ENCODE measurements at places on chromosomes 13 and 19.

GRCh38 chr13:44718467-44718866 is 142.3 kb upstream of the TSC22D1 start:
- DNase-seq: no peak

DNA sequence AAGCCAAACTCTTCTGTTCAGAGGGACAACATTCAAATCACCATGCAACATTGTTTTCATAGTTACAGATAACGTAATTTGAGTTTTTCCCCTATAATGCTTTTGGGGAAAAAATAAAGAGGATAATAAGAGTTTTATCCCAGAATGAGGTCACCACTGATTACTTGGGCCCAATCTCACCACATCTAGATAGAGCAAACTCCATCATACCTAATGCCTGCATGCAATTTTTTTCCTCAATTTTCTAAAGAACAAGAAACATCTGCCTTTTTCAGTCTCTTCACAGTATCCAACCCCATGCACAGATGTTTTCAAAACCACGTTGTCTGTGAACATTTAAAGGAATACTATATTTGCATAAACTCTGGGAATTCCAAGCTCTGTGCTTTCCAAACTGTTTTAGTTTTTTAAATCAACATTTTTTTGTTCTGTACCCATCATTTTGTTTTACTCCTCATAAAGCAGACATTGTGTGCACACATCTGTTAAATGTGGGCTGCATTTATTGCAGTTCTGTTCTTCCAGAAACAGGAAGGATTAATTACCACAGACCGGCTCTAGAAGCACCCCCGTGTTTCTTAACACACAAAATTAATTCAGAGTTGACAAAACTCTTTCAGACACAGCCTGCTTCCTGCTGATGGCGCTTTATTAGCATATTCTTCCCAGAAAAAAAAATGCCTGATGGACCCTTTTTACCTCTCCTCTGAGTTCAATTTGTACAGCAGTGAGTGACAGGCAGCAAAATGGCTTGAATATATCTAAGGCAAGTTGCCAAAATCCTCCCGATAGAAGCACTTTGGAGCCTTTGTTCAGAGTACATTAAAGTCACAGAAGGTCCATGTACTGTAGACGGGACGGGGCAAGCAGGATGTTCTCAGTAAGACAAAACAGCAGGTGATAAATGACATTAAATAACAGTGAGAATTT is 1171.9 kb downstream of the EFNB2 start:
- DNase-seq: no peak

DNA sequence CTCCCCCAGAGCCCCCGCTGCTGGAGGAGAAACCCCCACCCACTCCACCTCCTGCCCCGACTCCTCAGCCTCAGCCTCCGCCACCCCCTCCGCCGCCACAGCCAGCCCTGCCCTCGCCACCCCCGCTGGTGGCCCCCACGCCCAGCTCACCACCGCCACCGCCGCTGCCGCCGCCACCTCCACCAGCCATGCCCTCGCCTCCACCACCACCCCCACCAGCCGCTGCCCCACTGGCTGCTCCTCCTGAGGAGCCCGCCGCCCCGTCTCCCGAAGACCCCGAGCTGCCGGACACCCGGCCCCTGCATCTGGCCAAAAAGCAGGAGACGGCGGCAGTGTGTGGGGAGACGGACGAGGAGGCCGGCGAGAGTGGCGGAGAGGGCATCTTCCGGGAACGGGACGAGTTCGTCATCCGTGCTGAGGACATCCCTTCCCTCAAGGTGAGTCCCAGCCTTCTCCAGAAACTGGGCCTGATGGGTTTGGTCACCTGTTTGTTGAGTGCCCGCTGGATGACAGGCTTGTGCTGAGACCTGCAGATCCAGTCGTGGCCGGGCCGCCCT is 10.6 kb downstream of the PRR12 start:
- DNase-seq: no peak

GRCh38 chr13:32783067-32783466 is 196.8 kb downstream of the PDS5B start:
- DNase-seq: peak; percentile 14

DNA sequence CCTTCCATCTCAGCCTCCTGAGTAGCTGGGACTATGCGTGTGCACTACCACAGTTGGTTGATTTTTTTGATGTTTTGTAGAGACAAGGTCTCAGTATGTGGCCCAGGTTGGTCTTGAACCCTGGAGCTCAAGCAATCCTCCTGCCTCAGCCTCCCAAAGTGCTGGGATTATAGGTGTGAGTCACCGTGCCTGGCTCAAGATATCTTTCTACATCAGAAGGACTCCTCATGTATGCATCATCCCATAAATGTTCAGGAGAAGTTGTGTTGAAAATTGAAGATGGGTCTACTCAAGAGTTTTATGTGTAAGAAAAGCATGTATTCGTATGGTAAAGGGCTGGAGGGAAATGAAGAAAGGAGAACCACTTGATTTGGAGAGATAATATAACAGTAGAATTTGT is 71.8 kb upstream of the STK24 start:
- DNase-seq: peak; percentile 31

- peak; percentile 35 for DNase-seq
These were observed 2.2 kb downstream of the FLT1 start for GRCh38 chr13:28492569-28493367.

DNA sequence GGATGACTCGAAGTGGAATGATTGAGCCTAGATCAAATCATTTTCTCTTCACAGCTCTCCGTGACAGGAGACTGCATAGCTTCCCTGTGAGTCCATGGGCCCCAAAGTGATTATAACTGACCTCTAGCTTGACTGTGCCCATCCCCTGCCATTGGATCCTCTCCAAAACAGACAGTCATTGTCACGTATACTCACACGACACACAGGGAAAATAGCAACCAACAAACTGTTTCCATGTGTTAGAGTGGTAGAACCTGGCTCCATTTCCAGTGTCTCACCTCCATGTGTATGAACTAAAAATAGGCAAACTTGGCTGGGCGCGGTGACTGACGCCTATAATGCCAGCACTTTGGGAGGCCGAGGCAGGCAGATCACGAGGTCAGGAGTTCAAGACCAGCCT is 48.8 kb upstream of the NPAS1 start:
- no peak for DNase-seq

GRCh38 chr19:41882568-41883462 is at the start of gene ARHGEF1:
ARHGEF1 (plus strand) TSS chr19:41883184; CDS start chr19:41888083, 4,899 bp downstream.
- DNase-seq: peak; percentile 41

DNA sequence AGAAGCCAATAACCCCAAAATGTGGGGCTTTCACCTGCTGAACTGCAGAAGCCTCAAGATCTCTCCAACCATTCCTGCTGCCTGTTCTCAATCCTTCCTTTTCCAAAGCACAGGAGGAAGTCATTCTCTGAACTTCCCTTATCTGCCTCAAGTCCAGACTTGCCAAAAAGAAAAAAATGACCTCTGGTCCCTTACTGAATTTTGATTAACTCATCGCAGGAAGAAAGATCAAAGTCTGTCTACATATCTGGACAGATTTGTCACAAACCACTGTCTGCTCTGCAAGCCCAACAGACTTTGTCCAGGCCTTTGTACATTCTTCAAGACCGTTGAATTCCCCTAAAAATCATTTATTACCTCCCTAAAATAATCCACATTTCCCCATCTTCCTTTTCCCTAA is 126.5 kb upstream of the NBEA start:
- DNase-seq: no peak
